ENCODE measurements at places on chromosomes 6 and 20.

DNA sequence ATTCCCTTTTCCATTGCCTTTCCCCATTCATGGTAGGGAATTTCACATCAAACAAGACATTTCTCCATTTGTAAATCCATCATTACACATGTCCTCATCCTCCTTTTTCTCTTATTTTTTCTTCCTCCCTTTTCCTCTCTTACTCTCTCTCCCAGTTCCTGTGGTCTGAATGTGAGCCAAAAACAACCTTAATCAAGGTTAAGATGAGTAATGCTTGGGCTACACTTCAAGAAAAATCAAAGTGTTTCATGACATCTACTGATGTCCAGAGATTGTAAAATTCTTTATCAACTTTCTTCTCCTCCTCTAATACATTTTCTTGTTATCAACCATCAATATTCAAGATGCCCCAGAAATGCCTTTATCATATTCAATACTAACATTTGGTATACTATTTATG, 208.0 kb upstream of the PRND start:
- no peaks in the 10 kb centered on the region for H3K27me3 ChIP-seq
- H3K27ac ChIP-seq, result no peak overlapping the region
- H3K4me1 ChIP-seq, result peaks cover 2% of the 10 kb centered on the region

DNA sequence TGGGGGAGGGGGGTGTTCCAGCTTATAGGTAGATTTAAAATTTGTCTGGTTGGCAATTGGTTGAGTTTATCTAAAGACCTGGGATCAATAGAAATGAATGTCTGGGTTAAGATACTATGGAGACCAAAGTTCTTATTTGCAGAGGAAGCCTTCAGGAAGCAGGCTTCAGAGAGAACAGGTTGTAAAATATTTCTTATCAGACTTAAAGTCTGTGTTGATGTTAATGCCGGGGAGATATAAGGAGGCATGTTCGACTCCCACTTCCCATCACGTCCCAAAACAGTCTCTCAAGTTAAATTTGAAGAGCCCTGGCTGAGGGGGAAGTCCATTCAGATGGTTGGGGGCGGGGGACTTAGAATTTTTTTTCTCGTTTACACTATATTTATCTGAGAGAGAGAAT, 12.3 kb upstream of the BLCAP start:
- no peak overlapping the region for H3K4me3 ChIP-seq
- H3K4me1 ChIP-seq, result peaks cover 23% of the 10 kb centered on the region
- no peaks in the 10 kb centered on the region for H3K27me3 ChIP-seq
- no peak for DNase-seq
- H3K27ac ChIP-seq, result no peak overlapping the region
- no peaks in the 10 kb centered on the region for H3K36me3 ChIP-seq

- peak overlapping the region; percentile 16 for H3K27ac ChIP-seq
- DNase-seq, result no peak
- H3K4me3 ChIP-seq, result no peak overlapping the region
- peaks cover 28% of the 10 kb centered on the region for H3K36me3 ChIP-seq
Observed at GRCh38 chr20:2114990-2115681, 13.5 kb downstream of the STK35 start.

DNA sequence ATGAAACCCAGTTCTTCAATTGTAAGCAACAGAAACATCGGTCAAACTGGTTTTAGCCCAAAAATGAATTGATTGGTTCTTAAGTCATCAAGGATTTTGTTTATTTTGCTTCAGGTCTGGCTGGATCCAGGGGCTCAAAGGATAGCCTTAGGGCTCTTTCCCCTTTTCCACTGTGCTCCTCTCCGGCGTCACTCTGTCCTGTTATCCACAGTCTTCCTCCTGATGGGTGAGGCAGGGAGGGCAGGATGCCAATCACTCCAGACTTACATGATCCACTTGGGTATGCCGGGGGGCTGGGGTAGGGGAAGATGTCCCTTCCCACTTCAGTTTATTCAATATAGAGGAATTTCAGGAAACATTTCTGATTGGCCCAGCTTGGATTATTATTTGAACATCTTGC, 40.0 kb downstream of the PLAGL2 start:
- H3K27ac ChIP-seq, result no peak overlapping the region
- H3K4me3 ChIP-seq, result no peak overlapping the region
- H3K4me1 ChIP-seq, result peaks cover 14% of the 10 kb centered on the region
- peaks cover 10% of the 10 kb centered on the region for H3K27me3 ChIP-seq
- H3K36me3 ChIP-seq, result peaks cover 33% of the 10 kb centered on the region

DNA sequence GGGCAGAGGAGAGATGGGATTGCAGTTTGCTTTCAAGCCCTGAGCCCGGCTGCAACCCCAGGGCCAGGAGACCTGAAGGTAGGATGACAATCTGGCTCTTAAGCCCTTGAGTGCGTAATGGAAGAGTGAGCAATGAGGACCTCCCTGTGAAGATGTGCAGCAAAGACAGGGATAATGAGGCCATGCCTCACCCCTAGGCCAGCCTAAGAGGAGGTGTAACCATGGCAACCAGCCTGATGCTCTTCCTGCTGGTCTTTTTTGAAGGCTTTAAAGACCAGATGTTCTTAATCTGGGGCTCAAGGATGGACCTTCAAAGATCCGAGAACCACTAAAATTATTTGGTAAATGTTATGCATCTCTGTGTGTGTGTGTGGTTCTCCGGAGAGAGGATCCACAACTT, 8.2 kb downstream of the ARHGAP40 start:
- H3K27me3 ChIP-seq, result peaks cover 4% of the 10 kb centered on the region
- H3K4me3 ChIP-seq, result no peak overlapping the region
- no peak for DNase-seq
- peaks cover 13% of the 10 kb centered on the region for H3K4me1 ChIP-seq

DNA sequence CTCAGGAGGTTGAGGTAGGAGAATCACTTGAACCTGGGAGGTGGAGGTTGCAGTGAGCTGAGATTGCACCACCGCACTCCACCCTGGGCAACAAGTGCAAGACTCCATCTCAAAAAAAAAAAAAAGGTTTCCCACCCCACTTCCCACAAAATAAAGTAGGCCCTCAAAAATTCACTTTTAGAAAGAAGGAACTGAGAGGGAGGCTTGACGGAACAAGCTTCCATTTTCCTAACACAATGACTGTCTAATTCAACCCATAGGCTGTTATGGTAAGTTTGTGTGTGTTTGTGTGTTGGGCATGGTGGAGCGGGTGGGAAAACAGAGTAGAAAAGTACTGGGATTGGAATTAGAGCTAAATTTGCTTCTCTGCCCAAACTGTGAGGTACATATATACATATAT, 98.4 kb upstream of the MAN1A1 start:
- no peak overlapping the region for H3K27ac ChIP-seq
- no peak for DNase-seq
- no peak overlapping the region for H3K4me3 ChIP-seq

GRCh38 chr20:33490023-33490933, at the start of gene CBFA2T2:
CBFA2T2 (plus strand) TSS chr20:33490096; CDS start chr20:33490268, 172 bp downstream.
- H3K27me3 ChIP-seq, result no peaks in the 10 kb centered on the region
- H3K4me1 ChIP-seq, result no peaks in the 10 kb centered on the region
- peak within 1 kb of the TSS; percentile 16 for H3K27ac ChIP-seq
- peak within 1 kb of the TSS; percentile 95 for H3K4me3 ChIP-seq
- no peak for DNase-seq
- H3K36me3 ChIP-seq, result no peaks in the 10 kb centered on the region

GRCh38 chr6:75167851-75168250, 38.0 kb downstream of the COL12A1 start:
- H3K27ac ChIP-seq, result no peak overlapping the region
- H3K36me3 ChIP-seq, result no peaks in the 10 kb centered on the region
- H3K4me1 ChIP-seq, result peaks cover 5% of the 10 kb centered on the region

DNA sequence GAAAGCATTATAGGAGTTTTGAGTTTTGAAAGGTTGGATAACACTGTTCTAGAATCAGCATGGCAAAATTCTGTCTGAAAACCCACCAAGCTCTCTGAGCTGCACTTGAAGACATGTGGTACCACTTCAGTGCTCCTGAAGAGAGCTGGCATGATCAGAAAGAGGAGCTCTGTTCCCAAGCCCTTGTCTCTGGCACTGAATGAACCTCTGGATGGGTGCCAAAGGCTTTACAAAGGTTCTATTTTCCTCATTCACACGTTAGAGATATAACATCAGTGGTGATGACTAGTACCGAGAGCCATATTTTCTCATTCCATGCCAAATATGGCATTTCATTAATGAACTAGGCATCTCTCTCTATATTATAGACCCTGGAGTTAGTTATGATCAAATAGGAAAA, 301.8 kb upstream of the ID4 start:
- no peak overlapping the region for H3K4me3 ChIP-seq
- no peaks in the 10 kb centered on the region for H3K36me3 ChIP-seq
- H3K27me3 ChIP-seq, result no peaks in the 10 kb centered on the region
- no peaks in the 10 kb centered on the region for H3K4me1 ChIP-seq
- DNase-seq, result no peak
- H3K27ac ChIP-seq, result no peak overlapping the region
